ENCODE measurements at places on chromosomes 4 and X.
A peak's percentile ranks its signal among the peaks of the same experiment; 100 is the strongest.

DNA sequence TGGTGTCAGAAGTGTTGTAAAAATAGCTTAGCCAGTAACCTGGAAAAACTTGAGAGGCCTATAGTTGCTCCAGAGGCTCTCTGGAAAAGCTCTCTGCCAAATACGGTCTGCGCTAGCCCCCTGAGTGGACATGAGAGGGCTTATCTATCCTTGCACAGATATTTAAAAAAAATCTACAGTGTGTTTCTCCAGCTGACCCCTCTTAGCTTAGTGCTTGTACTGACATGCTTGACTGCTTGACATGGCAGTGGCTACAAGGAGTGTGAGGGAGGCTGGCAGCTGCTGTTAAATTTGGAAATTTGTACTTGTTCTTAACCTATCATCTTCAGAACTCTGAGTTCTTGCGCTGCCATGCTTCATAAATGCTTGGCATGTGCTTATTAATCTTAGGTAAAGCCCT lies 229.2 kb downstream of the RBMX2 start:
- no peak for DNase-seq

- no peak for DNase-seq
These were observed 76.7 kb upstream of the DRD5 start for GRCh38 chr4:9704551-9705332.

DNA sequence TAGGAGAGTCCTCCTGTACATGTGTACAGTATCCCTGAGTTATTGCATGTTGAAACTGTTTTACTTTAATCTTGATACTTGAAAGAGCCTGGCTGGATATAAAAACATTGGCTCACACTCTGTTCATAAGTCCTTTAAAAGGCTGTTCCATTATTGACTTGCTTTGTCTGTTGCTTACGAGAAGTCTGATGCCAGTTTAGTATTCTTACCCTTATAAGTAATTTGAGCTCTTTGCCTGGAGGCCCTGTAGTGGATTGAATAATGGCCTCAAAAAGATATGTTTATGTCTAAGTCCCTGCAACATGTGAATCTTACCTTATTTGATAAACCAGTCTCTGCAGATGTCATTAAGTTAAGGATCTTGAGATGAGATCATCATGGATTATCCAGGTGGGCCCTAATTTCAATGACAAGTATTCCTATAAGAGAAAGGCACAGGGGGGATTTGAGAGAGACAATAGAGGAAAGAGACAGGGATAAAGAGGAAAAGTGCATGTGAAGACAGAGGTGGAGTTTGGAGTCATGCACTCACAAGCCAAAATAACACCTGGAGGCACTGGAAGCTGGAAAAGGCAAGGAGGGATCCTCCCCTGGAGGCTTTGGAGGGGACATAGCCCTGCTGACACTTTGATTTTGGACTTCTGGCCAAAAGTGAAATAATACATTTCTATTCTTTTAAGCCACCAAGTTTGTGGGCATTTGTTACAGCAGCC lies 98.1 kb downstream of the IRF2 start:
- DNase-seq: no peak

DNA sequence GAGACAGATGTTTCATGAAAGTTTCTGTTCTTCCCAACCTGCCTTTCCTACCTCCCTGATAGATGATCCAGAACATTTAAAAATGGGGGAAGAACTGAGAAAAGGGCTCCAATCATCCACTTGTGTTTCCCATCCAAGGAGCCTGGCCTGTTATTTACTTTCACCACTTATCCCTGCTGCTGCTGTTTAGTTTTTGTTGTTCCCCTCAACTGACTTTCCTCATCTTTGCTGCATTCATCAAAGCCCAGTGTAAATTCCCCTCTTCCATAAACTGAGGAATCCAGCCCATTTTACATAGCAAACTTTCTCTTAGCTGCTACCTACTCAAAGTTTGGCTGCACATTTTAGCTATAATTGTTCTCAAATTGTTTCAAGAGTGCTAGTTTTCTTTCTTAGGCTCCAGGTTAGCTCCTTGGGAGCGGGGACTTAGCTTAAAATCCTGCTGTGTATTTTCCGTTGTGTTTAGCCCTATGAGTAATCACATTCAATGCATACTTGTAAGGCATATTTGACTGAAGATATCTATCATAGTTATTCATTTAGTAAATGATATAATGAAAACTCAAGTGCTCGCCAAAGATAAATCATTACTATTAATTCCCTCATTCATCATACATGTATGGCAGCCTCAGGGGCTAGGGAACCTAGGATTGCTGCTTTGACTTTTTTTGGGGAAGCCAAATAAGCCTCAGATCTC lies 1.4 kb upstream of the PTPN13 start:
- peak; percentile 48 for DNase-seq

GRCh38 chrX:103729015-103729414 lies 18.3 kb downstream of the TMEM31 start:
- no peak for DNase-seq

GRCh38 chrX:147476008-147476407 lies 435.7 kb upstream of the FMR1 start:
- no peak for DNase-seq

GRCh38 chr4:3464349-3464905 lies 1.3 kb downstream of the DOK7 start:
- DNase-seq: no peak

GRCh38 chr4:116005806-116006088 lies 892.3 kb upstream of the NDST4 start:
- DNase-seq: no peak

DNA sequence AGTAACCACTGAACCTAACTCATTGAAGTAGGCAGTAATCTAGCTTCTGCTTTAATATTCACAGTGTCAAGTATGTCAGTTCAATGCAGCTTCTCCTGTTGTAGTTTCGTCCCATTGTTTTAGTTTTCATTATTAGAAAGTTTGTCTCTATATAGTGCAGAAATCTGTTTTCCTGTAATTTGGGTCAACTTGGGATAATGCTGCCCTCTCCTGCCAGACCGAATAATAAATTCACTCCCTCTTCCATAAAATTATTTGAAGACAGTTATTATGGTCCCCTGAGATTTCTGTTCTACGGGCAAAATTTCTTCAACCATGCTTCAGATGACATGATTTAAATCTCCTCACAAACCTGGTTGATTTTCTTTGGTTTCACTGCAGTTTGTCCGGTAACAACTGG lies 4.6 kb upstream of the LUZP4 start:
- DNase-seq: no peak
